ENCODE measurements at places on chromosomes 7 and 10.

DNA sequence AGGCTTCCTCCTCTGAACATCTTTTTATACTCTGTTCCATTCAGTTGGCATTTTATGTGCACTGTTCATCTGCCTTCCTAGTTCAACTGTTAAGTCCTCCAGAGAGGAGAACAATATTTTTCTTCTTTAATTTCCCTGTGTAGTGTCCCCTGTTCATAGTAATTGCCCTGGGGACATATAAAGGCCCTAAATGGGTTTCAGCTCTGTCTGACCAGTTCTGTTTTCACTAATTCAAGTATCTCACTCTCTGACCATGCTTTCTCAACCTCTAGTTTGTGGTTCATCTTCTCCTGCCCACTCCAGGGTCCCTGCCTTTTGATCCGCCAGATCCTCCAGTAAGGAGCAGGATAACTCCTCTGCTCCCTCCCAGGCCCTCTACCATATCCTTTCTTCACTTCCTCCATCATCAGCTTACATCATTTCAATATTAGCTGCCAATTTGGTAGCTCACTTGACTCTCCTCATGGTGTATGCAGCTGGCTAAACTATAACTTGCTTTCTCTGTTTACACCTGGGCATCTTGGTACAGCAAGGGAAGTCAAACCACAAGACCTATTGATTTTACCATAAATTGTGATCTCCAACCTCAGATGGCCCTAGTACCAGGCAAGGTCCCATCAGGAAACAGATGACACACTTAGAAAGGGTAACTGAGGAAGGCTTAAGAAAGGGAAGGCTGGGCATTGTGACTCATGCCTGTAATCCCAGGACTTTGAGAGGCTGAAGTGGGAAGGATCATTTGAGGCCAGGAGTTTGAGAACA is 17.7 kb upstream of the C10orf67 start:
- DNase-seq: no peak

DNA sequence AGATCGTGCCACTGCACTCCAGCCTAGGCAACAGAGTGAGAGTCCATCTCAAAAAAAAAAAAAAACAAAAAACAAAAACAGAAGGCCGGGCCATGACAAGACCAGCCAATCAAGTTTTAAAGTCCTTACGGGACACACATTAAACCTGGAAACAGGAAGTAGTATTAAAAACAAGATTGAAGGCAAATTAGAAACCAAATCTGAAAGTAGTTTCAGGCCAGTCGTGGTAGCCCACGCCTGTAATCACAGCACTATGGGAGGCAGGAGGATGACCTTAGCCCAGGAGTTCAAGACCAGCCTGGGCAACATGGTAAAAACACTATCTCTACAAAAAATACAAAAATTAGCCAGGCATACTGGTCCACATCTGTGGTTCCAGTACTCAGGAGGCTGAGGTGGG is 18.1 kb downstream of the PSAP start:
- no peak for DNase-seq

DNA sequence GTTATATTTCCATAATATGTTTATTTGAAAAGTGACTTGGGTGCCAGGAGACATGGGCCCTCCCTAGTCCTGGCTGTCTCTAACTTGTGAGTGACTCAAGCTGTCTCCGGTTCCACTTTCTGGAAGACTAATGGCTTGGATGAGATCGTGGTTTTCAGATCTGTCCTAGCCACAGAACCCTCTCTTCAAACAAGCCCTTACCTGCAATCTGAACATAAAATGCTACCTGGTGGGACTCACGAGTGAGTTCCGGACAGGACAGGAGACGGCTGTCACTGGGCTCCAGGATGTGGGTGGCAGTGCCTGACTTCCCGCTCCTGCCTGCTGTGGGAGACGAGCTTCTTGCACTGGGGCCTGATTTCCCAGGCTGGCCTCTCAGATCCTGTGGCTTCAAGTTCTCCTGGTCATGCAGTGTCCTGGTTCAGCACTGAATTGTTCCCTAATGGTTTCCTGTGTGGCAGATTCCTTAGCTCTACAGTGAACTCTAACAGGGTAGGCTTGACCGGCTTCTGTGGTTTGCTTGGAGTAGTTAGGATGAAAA is 26.0 kb upstream of the PFKFB3 start:
- DNase-seq: no peak

DNA sequence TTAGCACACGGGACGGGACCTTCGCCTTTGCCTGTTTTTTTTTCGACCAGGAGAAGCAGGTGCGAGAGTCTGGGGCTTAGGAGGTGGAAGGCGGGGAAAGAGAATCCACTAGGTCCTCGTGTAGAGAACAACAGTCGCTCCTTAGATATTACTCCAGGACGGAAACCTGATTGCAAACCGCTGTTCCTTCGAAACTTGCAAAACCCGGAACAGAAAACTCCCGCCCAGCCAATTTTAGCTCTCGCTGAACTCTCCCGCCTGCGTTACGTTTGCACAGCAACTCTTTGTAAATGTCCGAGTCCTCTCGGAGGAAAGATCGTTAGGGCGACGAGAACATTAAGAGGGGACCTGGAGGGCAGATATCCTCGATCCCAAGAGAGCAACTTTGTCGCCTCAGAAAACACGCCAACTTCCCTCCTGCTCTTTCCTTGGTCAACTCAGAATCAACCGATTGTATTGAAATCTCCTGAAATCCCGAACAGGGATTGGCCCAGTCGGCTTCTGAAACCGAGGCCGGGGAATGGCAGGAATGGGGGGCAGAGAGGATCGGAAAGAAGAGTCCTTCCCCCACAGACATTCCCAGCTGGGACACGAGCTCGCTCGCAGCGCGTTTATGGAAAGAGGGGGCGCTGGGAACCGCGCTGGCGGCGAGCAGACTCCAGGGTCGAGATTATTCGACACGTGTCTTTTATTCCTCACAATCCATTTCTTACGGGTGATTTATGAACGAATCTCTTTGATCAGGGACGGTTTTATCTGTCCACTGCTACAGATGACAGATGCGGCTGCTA is 9.9 kb downstream of the TWIST1 start:
- DNase-seq: no peak

- no peak for DNase-seq
Measured at GRCh38 chr10:103695584-103696005, 159.8 kb downstream of the SH3PXD2A start.
